MM.1S (cell line): ENCODE measurements at places on chromosomes 3 and 15.

DNA sequence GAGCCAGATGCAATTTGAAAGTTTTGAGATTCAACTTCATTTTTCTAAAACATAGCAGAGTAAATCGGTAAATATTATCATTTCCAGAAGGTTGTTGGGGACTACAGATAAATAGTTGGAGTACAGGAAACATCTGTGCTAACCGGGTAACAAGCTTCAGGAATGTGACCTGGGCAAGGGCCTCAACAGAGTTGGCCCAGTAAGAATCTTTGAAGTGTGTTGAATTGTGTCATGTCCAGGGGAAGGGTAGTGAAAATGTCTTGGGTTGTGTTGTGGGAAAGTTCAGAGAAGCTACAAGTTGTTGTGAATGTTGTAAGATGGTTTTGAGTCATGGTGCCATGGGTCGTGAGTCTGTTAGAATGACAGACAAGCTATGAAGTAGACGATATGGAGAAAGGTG is 35.7 kb downstream of the SQOR start:
- DNase-seq: no peak

- DNase-seq: no peak
Measured at GRCh38 chr15:80706161-80706560, 11.1 kb downstream of the ABHD17C start.

DNA sequence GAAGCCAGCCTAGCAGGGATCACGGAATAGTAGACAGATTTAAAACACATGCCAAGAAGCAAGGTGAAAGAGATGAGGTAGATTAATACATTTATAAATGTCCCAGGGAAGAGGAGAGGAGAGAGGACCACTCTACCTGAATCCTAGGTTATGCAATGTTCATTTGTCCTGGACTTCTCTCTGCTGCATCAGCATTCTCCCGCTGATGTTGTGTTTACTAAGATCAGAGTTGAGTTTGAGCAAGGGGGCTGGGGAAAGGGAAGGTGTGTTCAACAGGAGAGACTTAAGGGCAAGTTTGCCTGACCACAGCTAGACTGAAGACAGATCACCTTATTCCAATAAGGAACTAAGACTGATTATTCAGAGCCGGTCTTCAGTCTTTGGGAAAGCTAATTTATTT is 1.1 kb upstream of the KPNA1 start:
- DNase-seq: no peak

DNA sequence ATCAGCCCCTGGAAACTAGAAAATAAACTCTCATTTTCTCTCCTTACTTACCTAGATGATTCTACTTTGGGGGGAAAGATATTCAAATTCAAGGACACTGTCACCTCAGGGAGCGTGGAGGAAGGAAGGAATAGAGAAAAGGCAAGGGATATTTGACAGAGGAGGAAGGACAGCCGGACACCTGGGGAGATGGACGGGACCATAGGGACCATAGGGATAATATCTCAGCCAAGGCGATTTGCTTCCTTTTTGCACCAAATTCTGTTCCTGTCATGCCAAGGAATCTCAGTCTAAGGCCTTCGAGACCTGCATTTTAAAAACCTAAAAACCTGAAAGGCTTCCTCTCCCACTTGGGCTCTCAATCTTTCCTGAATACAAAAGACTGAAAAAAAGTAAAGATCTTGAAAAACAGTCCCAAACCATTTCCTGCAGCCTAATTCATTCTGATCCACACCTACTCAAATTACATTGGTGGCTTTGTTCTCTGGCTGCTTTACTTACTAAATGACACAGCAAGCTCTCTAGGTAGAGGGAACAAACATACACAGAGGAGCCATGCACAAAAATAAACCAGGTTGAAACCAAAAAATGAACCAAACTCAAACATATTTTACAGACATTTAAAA is 73.9 kb upstream of the SLC24A5 start:
- DNase-seq: no peak

DNA sequence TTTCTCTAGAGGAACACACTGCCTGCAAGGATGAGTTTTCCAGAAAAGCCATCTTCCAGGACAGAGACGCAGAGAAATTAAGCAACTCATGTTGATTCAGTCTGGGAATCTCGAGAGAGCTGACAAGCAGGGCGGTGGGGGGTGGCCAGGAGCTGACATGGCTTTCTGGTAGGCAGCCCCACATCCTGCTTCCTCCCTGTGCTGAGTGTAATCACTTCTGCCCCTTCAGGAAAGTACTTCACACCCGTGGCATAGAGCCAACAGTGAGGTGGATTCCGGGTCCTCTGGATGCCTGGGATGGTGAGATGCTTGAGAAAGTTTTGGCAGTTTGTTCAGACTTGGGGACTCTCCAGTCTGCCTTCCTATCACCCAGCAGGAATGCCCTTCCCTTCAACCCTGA is 221.1 kb downstream of the SLCO3A1 start:
- DNase-seq: no peak

- DNase-seq: no peak
Measured at GRCh38 chr3:49238274-49239127, 38.5 kb downstream of the C3orf62 start.

DNA sequence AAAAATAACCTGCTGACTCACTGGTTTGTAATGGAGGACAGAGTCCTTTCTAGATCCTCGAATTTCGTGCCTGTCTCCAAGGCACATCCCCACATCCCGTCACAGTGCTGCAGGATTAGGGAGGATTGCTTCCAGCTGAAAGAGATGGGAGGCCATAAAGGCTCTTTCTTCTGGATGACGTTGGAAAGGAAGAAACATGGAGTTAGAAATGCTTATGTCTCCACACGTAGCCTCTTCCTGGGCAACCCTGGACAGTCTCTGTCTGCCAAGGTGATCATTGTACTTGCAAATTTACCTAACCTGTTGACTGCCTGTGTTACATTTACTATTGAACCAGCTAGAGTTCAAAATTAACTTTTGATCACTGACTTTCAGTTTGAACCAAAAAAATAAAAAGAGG is 27.6 kb upstream of the VILL start:
- DNase-seq: no peak

DNA sequence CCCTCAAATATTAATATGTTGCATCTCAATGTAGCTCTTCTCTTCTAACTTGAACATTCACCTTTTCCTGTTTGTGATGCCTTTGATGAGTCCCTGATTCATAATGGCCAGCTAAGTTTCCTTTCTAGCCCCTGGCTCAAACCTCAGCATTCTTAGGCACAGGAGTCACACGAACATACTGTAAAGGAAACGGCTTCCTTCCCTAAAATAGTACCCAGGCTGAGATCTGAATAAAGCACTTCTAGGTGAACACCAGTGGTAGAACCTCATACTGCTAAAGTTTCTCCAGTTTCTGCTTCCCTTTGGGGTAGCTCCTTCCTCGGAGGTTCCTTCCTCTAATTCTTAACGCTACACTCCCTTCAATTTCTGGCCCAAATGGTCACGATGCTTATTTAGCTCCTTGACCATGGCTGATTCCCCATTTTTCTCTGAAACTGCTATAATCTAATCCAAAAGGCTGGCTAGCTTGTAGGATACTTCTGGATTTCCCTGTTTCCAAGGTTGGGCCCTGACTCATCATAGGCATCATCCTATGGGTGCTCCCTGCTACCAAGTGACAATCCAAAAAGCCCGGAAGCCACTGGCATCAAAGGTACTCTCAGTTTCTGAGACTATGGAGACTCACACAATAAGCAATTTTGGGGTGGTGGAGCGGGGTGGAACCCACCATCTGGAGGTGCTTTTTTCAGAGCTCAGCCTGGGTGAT is 2.4 kb downstream of the ANAPC13 start:
- no peak for DNase-seq

DNA sequence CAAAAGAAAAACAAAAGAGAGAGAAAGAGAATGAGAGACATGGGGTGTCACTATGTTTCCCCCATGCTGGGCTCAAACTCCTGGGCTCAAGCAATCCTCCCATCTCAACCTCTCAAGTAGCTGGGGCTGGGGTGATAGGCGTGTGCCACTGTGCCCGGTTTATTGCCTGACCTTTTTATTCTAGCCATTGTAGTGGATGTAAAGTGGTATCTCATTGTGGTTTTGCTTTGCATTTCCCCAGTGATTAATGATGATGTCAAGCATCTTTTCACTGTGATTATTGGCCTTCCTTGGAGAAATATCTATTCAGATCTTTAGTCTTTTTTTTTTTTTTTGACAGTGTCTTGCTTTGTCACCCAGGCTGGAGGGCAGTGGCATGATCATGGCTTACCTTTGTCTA is 37.7 kb upstream of the GK5 start:
- DNase-seq: no peak

GRCh38 chr3:119551598-119551997 is 7.8 kb downstream of the CD80 start:
- DNase-seq: no peak

DNA sequence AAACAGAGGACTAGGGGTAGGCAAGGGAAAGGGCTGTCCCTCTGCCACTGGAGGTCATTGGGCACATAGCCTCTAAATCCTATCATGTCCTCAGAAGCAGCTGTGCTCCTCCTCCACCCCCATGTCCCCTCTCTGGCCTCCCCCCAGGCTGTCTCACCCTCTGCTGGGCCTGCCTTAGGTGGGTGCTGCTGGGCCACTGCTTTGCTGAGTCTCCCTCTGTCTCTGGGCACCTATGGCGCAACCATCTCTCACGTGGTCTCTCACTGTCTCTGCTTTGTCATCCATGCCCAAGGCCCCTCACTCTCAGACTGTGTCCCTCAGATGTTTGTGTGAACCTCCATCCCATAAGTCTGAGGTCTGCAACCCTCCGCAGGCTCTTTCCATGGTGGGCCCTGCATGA is 35.0 kb upstream of the IQCF6 start:
- DNase-seq: no peak

- no peak for DNase-seq
Measured at GRCh38 chr3:105246536-105246935, 120.2 kb upstream of the ALCAM start.

GRCh38 chr3:7254251-7254650 is 393.3 kb downstream of the GRM7 start:
- no peak for DNase-seq

DNA sequence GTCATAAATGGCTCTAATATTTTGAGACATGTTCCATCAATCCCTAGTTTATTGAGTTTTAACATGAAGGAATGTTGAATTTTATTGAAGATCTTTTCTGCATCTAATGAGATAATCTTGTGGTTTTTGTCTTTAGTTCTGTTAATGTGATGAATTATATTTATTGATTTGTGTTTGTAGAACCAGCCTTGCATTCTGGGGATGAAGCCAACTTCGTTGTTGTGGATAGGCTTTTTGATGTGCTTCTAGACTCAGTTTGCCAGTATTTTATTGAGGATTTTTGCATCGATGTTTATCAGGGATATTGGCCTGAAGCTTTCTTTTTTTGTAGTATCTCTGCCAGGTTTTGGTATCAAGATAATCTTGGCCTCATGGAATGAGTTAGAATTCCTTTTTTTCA is 72.0 kb upstream of the CD96 start:
- DNase-seq: no peak

GRCh38 chr15:95994418-95994817 is 336.1 kb upstream of the NR2F2 start:
- no peak for DNase-seq

DNA sequence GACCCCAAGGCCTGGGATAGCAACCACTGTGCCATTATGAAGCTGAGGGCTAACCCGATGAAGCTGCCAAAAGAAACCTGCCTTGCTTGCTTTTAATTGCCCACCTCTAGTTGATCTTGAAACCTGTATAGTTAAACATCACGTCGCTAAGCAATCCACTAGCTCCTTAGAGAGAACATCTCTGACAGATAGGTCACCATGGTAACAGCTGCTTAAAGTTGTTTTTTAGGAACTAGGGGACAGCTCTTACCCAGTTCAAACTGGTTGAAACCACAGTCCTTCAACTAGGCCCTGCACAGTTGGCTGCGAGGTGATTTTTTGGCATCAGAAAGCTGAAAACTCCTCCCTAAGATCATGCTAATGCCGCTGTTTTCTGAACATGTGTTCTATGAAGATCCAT is 135.7 kb downstream of the EBLN2 start:
- DNase-seq: no peak

DNA sequence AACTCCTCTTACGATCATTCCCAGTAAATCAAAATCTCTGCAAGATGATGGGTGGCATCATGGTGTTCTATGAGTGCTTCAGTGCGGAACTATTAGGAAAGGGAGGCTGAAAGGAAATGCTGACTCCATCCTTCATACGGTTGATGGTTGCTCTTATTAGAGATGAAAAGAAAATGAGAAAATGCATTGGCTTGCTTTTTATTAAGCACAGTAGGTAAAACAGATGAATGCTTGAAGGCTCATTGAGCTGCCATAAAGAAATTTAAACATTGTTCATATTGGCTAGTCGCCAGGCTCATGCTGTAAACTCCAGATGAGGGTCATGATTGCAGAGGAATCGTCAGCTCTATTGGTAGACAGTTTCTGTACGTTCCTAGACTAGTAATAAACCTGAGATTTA is 115.8 kb downstream of the EPHA3 start:
- no peak for DNase-seq

DNA sequence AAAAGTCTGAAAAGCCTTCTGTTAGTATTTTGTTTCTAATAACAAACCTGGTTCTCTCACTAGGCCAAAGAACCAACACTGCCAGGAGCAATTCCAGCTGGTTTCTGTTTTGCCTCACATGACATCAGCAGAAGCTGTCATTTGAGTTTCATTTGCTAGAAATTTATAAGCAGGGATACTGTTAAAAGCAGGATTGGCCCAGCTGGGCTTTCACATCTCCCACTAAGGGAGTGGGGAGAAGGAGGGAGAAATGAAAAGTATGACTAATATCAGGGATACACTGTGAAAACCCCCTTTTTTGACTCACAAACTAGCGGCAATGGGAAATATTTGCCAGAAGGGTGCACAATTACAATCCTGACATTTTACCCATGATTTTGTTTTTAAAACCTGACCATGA is 5.3 kb downstream of the CCDC80 start:
- no peak for DNase-seq

DNA sequence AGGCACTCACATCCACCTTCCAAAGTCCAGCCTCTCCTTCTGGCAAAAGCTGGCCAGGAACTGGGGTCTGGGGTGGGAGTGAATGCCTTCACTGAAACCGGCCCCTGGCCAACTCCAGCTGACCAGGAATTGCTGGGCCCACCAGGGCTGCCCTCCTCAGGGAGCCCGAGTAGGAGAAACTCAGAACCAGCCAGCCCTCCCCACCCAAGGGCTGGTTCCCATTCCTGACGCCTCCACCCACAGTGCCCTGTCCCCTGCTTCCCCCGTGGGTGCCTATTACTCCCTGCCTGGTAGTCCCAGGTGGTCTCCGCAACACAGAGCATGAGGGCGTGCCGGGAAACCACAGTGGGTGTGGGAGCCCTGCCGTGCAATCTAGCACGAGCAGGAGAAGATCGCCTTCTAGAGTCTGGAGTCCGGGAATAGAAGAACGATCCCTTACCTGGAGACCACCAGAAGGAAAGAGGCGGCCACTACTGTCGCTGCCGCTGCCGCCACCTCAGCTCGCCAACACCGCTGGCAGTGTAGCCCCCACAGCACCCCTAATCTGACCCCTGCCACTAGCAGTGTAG is 178.8 kb downstream of the POTEB3 start:
- DNase-seq: no peak
